ENCODE measurements at places on chromosomes 12 and 14. TPM values are rescaled to one million over a fixed set of nuclear protein-coding genes. Genes with fewer than 3 reads are reported as not detected.

DNA sequence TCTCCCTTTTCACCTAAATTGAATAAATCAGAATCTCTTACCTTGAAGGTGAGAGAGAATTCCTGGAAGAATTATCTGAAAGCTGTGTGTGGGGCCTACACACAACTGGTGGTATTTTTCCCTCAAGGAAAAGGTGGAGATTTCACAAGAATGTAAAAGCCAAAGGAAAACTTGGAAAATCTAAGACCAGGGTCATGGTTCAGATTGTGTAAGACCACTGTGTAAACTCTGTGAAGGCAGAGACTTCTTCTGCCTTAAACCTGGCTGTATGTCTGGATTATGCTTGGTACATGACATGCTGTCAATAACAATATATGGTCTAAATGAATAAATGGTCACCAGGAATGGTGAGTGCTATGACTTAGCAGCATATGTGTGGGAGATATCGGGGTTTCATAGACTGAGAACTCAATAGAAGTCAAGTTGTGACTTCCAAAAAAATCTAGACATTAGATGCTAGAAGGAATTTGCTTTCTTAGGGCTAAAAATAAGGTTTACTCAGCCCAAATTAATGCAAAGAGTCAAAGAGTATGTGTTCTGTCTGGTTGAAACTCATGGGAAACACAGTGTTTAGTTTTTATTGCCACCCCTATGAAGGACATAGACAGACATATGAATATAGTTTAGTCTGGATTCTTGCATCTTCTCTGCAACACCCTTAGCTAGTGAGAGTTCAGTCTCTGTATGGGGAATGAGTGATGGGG is 163.7 kb downstream of the SNAPC1 start:
- H3K4me3 ChIP-seq, result no peak overlapping the region
- DNase-seq, result no peak
- no peaks in the 10 kb centered on the region for H3K36me3 ChIP-seq
- no peak overlapping the region for H3K27ac ChIP-seq
- H3K27me3 ChIP-seq, result no peaks in the 10 kb centered on the region
- no peaks in the 10 kb centered on the region for H3K4me1 ChIP-seq

DNA sequence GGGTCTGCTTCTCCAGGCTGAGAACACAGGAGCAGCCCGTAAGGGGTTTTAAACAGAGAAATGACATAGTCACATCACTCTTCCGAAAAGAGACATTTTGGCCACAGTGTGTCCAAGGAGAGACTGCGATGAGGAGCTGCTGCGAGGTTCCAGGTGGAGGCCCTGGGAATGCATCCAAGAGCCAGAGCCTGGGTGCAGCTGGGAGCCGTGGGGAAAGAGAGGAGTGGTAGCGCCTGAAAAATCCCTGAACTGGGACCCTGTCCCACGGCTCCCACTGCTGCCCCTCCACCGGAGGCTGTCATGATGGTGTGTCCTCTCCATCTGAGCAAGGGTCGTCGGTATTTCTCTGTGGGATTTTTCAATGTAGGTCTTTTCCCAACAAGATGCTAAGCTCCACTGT is 146.9 kb downstream of the BCL11B start:
- no peaks in the 10 kb centered on the region for H3K36me3 ChIP-seq
- no peak overlapping the region for H3K27ac ChIP-seq
- no peak for DNase-seq
- no peaks in the 10 kb centered on the region for H3K4me1 ChIP-seq
- H3K27me3 ChIP-seq, result peaks cover 5% of the 10 kb centered on the region

DNA sequence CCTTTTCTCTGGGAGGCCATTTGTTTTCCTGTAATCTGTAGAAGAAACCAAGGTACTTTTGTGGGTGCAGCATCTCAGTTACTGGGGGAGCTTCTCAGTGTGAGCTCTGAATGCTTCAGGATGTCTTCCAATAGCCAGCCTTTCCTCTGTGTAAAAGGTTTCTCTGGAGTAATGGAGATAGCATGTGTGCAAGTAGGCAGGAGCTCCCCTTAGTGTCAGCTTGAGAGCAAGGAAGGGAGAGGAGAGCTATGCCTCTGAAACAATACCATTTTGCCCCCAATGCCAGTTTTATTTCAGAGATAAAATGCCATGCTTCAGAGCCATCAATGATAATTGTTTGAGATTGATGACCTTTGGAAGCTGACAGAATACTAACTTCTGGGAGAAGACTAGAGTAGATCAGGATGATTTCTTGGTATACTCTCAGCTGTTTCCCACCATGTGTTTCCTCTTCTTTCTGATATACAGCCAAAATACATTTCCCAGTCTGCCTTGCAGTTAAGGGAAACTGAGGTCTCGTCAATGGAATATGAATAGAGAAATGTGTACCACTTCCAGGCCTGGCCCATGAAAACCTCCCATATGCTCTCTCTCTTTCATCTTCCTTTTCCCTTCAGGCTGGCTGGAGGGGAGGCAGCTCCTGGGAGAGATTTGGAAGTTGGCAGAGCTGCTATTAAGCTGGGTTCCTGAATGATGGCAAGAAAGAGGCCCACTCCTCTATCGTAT is 125.7 kb downstream of the CRADD start:
- H3K36me3 ChIP-seq, result no peaks in the 10 kb centered on the region
- H3K4me1 ChIP-seq, result peaks cover 45% of the 10 kb centered on the region
- H3K27me3 ChIP-seq, result no peaks in the 10 kb centered on the region
- H3K27ac ChIP-seq, result peak overlapping the region; percentile 80
- DNase-seq, result no peak

GRCh38 chr12:67431411-67432020 is 162.4 kb downstream of the CAND1 start:
- H3K4me3 ChIP-seq, result no peak overlapping the region
- peaks cover 29% of the 10 kb centered on the region for H3K4me1 ChIP-seq
- DNase-seq, result no peak
- H3K36me3 ChIP-seq, result no peaks in the 10 kb centered on the region

GRCh38 chr14:55582746-55583145 is 2.7 kb downstream of the KTN1 start:
- peak overlapping the region; percentile 88 for H3K4me3 ChIP-seq
- no peaks in the 10 kb centered on the region for H3K27me3 ChIP-seq
- no peak for DNase-seq

DNA sequence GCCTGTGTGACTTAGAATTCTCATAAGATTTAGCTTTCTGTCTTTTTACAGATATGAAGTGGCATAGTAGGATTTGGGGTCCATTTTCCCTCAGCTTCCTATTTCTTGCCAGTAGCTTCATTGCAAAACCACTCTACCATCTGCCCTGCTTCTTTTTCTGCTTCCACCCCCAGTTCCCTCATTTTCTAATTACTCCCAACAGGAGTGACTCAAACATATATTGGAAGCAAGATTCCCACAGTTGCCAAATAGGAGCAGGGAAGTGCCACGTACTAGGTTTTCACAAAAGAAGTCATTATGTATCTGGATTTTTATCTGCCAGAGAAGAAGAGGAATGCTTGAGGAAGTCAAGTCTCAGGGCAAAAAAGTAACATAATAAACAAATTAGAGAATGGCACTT is 64.1 kb downstream of the ANO4 start:
- H3K36me3 ChIP-seq, result no peaks in the 10 kb centered on the region
- H3K27me3 ChIP-seq, result no peaks in the 10 kb centered on the region
- H3K27ac ChIP-seq, result no peak overlapping the region
- no peak for DNase-seq
- H3K4me1 ChIP-seq, result no peaks in the 10 kb centered on the region

DNA sequence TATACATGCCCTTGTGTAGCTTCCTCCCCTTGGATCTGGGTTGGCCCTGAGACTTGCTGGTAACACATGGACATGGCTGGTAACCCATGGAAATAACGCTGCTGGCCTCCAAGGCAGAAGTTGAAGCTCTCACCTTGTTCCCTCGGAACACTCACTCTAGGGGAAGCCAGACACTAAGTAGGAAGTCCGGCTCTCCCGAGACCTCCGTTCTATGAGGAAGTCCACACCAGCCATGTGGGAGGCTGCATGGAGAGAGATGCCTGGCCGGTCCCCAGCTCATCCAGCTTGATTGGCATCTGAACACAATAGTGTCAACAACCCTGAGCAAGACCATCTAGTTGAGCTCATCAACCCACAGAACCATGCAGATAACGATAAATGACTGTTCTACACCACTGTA is 39.7 kb upstream of the VRK1 start:
- no peak overlapping the region for H3K4me3 ChIP-seq
- H3K36me3 ChIP-seq, result no peaks in the 10 kb centered on the region
- H3K27ac ChIP-seq, result no peak overlapping the region
- no peaks in the 10 kb centered on the region for H3K4me1 ChIP-seq
- no peak for DNase-seq
- peaks cover 4% of the 10 kb centered on the region for H3K27me3 ChIP-seq

DNA sequence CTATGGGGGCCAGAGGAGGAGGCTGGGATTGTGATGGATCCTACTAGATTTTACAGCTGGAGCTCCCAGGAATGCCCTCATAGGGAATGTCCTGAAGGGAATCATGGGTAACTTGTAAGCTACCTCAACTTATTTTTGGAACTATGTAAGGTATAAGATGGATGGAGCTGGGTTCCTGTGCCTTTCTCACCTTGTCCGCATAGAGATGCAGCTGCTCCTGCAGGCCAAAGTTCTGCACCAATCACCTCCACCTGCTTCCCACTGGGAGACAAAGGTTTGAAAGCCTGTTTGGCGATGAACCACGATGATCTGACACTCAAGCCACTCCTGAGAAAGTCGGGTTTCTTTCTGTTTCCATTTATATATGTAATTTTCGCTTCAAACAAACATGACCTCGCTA is 648 bp upstream of the AKAP5 start:
- H3K4me3 ChIP-seq, result peak overlapping the region; percentile 76
- no peaks in the 10 kb centered on the region for H3K27me3 ChIP-seq
- H3K36me3 ChIP-seq, result peaks cover 12% of the 10 kb centered on the region
- peaks cover 3% of the 10 kb centered on the region for H3K4me1 ChIP-seq

DNA sequence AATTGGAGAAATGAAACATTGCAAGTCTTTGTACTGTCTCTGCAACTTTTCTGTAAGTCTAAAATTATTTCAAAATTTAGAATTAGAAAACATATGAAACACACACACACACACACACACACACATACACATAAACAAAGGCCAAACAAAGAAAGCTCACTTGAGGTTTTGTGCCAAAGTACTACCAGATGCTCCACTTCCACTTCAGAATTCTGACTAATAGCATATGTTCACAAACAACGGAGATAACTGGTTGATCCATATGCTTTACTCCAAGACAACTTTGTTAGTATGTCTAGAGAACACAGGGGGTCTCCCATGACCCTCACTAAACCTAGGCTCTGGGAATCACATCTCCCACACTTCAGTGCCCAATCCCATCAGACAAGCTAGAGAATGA is 133.8 kb upstream of the CLEC14A start:
- no peak for DNase-seq
- H3K27me3 ChIP-seq, result no peaks in the 10 kb centered on the region
- H3K27ac ChIP-seq, result no peak overlapping the region

- no peaks in the 10 kb centered on the region for H3K27me3 ChIP-seq
- DNase-seq, result peak; percentile 43
- H3K27ac ChIP-seq, result no peak overlapping the region
- H3K36me3 ChIP-seq, result no peaks in the 10 kb centered on the region
Measured at GRCh38 chr14:80202888-80203562, 8.3 kb downstream of the DIO2 start.

- H3K27me3 ChIP-seq, result no peaks in the 10 kb centered on the region
- no peak overlapping the region for H3K27ac ChIP-seq
- no peaks in the 10 kb centered on the region for H3K36me3 ChIP-seq
- H3K4me1 ChIP-seq, result no peaks in the 10 kb centered on the region
Measured at GRCh38 chr14:51298895-51299294, 58.8 kb downstream of the TMX1 start.

DNA sequence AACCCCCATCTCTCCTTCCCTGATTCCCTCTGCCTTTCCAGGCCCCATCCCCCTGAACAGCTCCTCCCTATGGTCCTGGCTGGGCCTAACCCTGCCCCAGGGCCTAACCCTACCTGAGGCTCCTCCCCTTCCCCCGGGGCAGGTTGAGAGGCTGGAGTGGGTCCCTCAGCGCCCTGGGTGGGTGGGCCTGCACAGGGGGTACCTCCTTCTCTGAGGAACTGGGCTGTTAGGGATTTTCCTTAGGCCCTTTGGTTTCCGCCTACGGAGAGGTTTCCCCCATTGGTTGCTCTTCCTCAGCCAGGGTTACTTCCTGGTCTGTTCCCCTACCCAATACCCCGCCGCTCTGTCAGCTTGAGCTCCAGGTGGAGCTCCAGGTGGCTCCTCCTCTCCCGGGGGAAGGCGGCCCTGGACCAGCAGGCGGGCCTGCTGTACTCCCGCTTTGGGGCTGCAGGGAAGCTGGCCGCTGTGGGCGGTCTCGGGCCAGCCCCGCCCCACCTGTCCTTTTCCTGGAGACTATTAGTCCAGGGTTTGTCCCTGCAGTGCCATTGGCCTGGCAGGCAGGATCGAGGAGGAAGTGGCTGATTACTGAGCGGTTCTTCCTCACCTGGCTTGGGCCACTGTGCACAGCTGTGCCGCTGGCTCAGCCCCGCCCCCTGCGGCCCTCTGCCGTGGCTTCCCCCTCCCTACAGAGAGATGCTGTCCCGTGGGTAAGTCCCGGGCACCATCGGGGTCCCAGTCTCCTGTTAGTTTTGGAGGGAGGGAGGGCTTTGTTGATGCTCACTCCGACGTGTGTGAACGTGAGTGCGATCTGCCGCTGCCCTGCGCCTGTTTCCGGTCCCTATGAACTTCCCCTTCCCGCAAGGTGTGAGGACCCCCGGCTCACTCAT is 2.5 kb downstream of the C12orf57 start:
- H3K27me3 ChIP-seq, result no peaks in the 10 kb centered on the region
- peaks cover 21% of the 10 kb centered on the region for H3K4me1 ChIP-seq
- peak overlapping the region; percentile 17 for H3K27ac ChIP-seq
- H3K4me3 ChIP-seq, result peak overlapping the region; percentile 34
- peak; percentile 43 for DNase-seq

Gene PIWIL1
- not detected for total RNA-seq

Gene LIN52
- 2.9 TPM for total RNA-seq

Gene APAF1
- total RNA-seq, result 6.8 TPM

Gene CAPS2
- total RNA-seq, result 9.8 TPM

Gene LAG3
- 0.24 TPM for total RNA-seq
